CD4-positive, alpha-beta T cell treated with Interleukin-4 for 4 hours (primary cell): ENCODE measurements at places on chromosomes 1 and 21.

GRCh38 chr1:69569175-69569541 lies 1.4 kb downstream of the LRRC7 start:
- no peak for DNase-seq

GRCh38 chr1:166479052-166479631 lies 312.3 kb upstream of the FAM78B start:
- peak; percentile 60 for DNase-seq

DNA sequence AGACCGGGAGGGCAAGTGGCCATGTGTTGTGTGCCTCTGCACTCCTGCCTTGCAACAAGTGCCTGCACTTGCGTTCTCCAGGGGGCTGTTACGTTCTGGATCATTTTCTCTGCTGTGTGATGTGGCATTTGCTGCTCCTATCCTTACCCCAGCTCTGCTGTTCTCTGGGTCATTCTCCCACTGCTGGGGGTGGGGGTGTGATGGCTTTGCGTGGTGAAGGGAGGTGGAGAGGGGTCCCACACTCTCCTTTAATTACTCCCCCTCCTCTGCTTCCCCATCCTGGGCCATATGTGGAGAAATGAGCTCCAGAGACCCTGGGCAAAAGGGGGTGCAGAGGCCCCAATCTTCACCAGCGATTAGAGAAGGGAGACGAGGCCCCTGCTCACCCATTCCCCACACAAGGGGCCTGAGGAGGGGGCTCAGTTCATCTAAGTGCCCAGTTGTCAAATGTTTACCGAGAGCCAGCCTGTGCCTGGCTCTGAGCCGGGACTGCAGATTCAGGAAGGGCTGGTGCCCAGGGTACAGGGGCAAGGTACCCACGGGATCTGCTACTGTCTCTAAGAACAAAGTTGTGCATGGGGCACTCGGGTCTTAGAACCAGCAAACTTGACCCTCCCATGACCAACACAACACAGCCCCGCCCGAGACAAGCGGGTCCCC lies 355.4 kb downstream of the PTPRU start:
- no peak for DNase-seq

DNA sequence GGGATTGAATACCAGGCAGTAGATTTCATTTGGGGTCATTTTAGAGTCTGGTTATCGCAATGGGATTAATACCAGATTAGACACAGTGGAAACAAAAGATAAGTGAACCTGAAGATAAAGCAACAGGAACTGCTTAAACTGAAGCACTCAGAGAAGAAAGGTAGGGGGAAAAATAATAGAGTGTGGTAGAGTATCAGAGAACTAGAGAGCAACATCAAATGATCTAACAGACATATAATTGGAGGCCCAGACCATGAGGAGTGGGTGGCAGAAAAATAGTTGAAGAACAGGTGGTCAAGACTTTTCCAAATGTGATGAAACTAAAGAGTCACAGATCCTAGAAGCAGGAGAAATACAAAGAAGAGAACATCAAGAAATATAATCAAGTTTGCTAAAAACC lies 484.3 kb downstream of the CAMTA1 start:
- DNase-seq, result no peak

DNA sequence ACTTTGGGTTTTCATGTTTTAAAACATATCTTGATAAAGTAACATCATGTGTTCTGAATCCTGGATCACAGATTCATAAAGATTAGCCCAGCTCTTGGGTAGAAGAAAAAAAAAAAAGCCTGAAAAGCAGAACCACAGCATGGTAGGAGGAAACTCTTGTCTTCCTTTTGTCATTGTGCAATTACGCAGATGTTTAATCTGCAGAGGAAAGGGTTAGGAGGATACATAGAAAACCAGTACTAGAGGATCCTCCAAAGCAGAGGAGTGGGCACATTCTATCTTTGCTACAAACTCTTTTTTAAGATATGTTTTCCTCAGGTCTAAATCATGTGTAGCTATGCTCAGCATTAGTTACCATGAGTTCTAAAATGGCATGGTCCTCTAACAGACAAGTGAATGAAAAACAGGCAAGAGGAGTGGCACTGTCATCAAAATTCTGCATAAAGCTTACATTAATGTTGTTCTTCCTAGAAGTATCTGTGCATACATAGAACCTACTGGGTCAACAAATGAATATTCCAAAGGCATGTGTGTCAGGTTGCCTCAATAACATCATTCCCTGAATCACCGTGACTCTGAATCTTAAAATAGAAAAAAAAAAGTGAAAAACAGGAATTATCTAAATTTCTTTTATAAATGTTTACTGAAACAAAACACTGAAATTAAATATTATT lies 107.0 kb downstream of the NME7 start:
- no peak for DNase-seq

DNA sequence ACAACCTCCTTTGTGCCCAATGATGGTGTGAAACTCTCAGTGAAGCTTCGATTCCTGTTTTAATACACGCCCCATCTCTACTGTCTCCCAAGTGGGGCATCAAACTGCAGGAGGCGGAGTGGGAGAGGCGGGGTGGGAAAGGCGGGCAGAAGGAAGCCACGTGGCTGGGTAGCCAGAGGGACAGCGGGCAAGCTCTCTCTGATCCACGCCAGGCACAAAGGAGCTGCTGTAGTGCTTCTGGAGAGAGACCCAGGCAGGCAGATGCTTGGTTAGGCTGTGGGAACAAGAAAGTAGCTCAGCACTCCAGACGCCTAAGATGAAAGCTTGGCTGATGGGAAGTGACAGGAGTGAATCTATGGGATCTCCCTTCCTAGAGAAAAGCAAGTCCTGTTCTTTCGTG lies 25.7 kb downstream of the TRIM67 start:
- DNase-seq, result no peak

GRCh38 chr1:226476648-226477319 lies 68.9 kb upstream of the PARP1 start:
- no peak for DNase-seq

DNA sequence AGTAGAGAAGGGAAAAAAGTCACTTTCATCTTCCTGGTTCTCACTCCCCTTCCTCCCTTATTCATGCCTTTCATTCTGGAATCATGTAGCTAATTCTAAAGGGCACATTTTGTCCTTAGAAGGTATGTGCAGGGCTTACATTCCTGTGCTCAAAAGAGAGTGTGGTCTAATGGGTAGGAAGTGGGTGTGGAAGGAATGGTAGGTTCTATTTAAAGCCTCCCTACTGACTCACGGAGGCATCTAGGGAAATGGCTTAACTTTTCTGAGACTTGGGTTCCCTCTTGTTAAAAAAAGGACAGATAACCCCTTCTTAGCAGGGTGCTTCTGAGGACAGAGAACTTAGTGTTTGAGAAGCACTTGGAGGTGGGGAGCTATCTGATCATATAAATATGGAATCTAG lies 249.3 kb upstream of the DUSP10 start:
- no peak for DNase-seq
